ENCODE measurements at places on chromosomes 2 and 18.

DNA sequence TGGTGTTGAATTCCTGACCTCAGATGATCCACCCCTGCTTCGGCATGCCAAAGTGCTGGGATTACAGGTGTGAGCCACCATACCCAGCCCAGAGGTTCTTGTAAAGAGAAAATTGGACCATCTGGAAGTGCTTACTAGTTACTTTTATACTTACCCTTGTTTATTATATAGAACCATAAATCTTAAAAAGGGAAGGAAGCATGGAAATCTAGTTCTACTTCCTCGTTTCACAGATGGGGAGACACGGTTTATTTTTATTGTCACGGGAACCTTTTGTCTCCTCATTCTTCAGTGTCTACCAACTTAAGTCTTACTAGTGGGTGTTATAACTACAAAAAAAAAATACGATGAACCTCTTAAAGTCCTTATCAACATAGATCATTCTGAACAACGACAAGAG lies 45.8 kb upstream of the PDK1 start:
- no peak for DNase-seq

DNA sequence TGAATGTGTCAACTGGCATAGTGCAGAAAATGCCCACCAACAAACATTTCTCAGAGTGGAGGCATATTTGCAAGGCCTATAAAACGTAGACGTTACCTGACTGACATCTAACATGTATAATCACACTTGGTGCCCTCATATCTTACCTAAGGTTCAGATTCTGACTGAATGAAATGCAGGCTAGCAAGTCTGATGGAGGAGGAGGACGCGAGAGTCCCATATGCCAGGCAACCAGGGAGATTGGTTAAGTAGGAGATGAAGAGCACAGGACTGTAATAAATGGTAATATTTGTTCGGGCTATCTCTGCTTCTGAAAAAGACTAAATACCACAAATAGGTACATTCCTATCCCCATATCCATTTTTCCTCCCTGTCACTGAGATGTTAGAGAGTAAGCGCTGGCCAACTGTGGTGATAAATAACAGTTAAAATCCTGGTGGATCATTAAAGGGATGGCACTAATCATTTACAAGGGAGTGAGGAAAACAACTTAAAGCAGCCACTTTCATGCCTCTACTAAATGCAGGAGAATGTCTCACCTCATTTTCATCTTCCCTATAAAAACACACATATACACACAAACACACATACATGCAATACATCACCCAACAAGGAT lies 217.2 kb downstream of the TMEM163 start:
- no peak for DNase-seq

- DNase-seq: no peak
These were observed 316.5 kb downstream of the CYP26B1 start for GRCh38 chr2:71831193-71831577.

DNA sequence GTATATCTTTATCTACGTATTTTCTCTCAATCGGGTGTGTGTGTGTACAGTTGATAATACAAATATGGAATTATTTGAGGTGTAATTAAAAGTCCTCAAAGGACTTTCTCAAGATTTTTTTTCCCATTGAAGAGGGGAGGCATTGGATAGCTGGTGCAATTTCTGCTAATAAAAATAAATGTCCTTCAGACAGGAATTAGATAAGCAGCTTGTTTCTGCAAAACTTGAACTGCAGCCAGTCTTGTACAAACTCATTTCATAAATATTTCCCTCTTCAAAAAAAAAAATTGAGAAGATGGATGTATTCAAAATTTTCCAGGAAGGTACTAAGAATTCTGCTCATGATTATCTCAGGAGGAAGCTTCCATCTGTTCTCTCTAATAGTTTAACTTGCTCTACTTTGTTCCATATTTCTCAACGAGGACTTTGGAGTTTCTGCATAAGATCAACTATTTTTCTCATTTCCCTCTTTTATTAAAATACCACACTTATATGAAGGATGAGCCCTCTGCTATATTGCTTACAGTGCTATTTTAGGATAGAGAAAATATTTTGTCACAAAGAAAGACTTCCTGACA lies 33.0 kb upstream of the GLS start:
- DNase-seq: no peak

DNA sequence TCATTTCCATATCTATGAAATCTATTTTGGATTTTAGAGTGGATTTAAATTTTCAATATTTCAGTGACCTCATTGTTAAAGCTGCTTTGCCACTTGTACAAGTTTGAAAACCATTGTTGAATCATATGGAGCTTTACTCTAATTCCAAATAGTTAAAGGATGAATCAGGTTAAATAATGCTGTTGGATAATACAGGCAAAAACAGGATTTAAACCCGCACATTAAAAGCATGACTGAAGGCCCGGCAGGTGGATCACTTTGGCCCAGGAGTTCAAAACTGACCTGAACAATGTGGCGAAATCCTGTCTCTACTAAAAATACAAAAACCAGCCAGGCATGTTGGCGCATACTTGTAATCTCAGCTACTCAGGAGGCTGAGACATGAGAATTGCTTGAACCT lies 68.3 kb downstream of the RIF1 start:
- no peak for DNase-seq

DNA sequence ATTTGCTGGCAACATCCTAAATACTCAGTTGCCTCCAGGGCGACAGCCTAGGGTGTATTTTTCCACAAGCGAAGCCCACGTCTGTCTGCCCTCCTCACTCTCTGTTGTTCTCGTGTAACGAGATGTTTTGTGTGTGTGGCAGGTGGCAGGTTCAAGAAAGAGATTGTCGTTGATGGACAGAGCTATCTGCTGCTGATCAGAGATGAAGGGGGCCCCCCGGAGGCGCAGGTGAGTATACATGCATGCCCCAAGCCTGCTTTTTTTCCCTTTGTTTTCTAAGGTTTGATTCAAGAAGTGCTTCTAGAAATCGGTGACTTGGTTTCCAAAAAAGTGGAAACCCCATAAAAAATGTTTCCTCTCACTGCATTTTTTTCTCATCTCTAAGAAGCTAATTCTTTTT lies 247.0 kb downstream of the AGAP1 start:
- DNase-seq: no peak

- no peak for DNase-seq
These were observed 388.1 kb upstream of the ACVR2A start for GRCh38 chr2:147456779-147457178.

GRCh38 chr18:8238507-8238906 lies 370.7 kb upstream of the RAB12 start:
- DNase-seq: no peak

GRCh38 chr18:51192696-51193095 lies 4.8 kb downstream of the MEX3C start:
- no peak for DNase-seq

GRCh38 chr2:9941996-9942390 lies 9.5 kb upstream of the GRHL1 start:
- DNase-seq: no peak

GRCh38 chr2:25237764-25238163 lies 69.4 kb upstream of the POMC start:
- DNase-seq: no peak

DNA sequence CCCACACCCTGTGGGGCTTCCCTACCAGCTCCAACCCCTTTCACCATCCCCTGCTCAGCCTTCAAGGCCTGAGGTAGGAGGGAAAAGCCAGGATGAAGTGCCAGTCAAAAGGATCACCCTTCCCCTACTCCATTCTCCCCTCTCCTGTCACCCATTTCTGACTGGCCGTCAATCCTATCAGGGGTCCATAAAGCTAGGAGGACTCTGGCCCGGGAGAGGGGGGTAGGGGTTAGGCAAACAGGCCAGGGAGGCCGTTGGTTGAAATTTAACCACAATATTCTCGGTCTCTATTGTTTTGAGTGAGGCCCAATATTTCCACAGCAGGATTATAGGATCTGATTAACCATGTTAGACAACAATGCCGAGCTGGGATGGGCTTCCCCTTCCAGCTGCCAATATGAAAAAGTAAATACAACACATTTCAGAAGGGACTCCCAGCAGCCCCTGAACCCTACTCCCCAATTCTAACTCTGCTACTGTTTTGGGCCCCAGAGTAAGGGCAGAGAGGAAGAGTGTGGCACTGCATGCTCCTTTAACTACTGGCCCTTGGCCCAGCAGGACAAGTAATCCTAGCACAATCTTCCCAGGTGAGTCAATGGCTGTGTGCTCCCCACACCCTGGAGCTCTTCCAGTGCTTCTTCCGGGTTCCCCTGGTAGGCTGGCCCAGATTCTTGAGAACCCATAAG lies 10.6 kb upstream of the IHH start:
- no peak for DNase-seq

- DNase-seq: no peak
These were observed 272.9 kb downstream of the CDH20 start for GRCh38 chr18:61606068-61606660.

DNA sequence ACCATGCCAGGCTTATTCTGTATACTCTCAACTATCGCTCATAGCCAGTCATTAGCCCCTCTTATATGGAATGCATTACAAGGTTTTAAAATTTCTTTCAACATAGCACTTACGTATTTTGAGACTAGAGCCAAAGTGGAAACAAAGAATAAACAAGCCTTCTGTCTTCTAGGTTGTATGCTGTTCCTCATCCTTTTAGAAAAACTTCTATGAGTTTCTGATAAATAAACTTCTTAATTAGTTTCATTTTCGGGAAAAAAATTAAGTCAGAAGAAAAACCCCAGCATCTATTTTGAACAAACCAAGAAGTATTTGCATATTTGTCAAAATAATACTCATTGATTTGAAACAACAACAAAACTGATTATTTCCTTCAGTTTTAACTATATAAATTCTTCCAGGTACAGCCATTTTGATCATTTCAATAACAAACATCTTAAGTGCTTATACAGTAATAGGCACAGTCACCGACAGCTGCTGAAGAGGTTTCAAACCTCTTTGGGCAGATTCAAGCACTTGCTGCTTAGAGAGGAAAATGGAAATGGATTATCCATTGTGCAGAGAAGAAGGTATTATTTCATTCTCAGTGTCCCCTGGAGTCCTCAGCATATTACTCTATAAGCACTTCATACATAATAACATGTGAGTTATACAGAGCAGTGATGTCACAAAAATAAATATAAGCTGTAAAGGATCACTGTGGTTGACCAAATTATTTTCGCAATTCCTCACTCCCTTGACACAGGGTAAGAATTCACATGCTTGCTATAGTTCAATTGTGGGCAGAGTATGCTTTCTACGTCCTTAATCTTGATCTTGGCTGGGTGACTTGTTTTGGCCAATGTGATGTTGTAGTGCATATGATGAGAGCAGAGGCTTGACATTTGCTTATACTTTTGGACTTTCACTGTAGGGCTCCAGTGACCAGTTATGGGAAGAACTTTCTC lies 833.8 kb downstream of the TRIB2 start:
- DNase-seq: no peak

DNA sequence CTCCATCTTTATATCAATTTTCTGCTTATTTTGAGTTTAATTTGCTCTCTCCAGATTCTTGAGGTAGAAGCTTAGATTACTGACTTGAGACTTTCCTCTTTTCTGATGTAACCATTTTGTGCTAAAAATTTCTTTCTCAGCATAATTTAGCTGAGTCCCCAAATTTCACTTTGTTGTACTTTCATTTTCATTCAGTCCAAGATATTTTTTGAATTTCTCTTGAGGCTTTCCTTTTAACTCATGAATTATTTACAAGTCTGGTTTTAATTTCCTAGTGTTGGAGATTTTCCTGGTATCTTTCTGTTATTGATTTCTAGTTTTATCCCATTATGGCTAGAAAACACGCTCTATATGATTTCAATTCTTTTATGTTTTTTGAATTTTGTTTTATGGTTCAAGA lies 144.7 kb upstream of the PGAP1 start:
- DNase-seq: no peak

DNA sequence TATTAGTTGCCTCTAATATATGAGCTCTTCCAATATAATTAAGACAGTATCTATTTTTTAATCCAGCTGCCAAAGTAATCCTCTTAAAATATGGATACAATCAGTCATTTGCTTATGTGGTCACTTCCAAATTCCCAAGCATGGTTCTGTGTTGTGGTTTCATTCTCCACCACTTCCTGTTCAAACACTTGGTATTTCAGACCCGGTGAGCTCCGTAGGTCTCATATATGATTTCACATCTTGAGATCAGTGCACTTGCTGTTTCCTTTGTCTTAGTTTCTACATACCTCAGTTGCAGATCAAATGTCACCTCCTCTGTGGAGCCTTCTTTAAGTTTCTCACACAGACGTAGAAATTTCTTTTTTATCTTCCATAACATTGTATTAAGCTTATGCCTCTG lies 254.2 kb downstream of the KCNS3 start:
- DNase-seq: peak; percentile 39

DNA sequence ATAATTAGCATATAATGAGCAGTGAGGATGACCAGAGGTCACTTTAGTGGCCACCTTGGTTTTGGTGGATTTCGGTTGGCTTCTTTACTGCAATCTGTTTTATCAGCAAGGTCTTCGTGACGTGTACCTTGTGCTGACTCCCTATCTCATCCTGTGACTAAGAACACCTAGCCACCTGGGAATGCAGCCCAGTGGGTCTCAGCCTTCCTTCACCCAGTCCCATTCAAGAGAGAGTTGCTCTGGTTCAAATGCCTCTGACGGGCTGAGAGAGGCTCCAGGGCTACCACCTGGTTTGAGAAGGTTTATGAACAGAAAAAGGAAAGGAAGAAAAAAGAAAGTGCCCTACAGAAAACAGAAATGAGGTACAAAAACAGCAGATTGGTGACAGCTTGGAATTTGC lies 738.7 kb downstream of the SOCS6 start:
- no peak for DNase-seq

DNA sequence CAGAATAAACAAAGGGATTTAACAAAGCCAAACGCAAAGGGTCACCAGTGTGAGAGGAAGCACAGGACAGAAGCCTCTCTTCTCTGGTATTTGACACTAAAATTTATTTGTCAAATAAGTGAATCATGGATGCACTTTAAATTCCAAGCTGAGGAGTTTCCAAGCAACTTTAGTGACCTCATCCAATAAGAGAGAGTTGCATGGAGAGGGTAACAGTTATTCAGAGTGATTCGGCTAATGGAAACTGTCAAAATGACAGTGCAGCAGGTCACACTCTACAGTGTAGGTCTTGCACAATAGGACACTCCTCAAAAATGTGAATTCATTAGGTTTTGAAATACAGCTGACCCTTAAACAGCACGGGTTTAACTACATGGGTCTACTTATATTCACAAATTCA lies 103.9 kb upstream of the ACVR1C start:
- DNase-seq: no peak

GRCh38 chr2:151979694-151980093 lies 119.2 kb downstream of the CACNB4 start:
- DNase-seq: no peak

DNA sequence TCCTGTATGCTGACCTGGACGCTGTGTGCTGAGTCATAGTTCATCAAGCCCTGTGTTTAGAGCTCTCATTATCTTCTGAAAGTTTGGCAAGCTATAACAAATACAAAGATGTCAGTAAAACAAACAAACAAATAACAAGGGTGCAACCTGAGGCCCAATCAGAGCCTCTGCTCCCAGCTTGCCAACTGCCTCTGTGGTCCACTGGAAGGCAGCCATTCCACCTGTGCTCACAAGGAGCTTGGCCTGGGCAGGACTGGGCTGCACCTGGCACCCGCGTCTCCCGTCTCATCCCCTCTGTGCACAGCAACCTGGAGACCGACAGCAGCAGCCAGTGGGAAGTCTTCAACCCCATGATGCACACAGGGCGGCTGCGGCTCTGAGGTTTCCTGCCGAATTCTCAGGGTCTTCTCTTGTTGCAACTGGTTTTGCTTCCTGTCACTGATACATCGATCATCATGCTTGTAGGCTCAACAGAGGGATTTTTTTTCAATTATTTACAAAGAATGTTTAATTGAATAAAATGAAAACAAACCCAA lies 97.8 kb downstream of the TMEM18 start:
- peak; percentile 73 for DNase-seq

Data from Jurkat, Clone E6-1 (cell line).